ENCODE measurements at places on chromosomes 2 and 18.

DNA sequence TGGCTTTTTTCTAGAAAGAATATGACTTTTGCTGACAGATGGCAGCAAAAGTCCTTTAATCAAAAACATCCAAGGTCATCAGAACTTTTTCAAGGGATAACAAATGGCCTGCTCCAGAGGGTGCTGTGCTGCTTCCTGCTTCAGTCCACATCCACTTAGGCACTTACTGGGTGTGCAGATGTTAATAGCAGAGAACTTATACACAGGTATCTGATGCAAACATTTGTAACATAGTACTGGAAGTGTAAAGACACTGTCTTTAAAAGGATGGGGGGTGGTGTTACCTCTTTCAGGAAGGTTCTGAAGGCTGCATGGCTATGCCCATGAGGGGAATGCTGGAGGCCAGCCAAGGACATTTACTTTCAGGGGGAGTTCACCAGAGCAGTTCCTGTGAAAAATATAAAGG lies 5.5 kb downstream of the HOXD8 start:
- no peak for DNase-seq

DNA sequence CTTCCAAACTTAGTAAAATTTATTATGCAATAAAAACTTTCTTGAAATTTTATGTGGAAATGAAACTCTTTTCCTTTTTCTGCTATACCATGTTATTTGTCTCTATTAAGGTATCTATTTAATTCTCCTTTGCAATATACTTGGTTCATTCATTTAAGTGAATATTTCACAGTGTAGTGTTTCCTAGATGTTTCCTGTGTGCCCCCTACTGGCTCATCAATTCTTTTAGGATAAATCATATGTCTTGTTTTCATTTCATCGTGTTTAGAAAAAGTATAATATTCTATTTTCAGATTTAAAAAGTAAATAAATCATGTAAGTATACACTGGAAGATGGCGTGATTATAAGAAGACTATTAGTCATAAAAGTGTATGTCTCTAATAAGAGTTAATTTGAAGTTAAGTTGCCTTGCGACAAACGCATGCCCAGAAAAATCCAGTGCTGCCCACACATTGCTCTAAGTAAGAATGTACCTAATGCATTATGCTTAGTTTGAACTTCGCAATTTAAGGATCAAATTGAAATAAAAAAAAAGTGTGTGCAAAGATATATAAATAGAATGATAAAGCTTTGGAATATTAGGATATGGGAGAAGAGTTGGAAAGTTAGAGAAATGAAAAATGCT lies 525.4 kb downstream of the KCNJ3 start:
- DNase-seq: no peak

GRCh38 chr2:145168091-145168490 lies 648.2 kb upstream of the ZEB2 start:
- no peak for DNase-seq

DNA sequence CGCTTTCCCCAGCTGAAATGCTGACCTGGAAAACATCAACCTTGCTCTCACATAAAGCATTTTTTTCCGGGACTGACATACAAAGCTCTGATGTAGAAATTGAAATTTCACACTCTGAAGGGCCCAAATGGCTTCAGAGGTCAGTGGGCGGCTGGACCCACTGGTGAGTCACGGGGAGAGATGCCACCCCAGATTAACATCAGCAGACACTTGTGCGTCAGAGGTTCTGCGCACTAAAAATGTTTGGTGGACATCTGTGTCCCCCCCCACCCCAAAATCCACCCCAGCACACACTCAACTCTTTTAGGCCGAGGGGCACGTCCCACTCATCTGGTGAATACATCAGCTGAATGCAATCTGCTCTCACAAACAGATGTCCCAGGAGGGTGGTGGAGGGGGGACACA lies 208.9 kb downstream of the ASB1 start:
- no peak for DNase-seq

All from CD4-positive, alpha-beta T cell treated with Interleukin-17A for 4 hours (primary cell).